ENCODE measurements at places on chromosomes 16 and 17. TPM values are rescaled to one million over a fixed set of nuclear protein-coding genes. Genes with fewer than 3 reads are reported as not detected.

FOXN1 gene
- not detected for total RNA-seq

CCL7 gene
- not detected for total RNA-seq

OR4D2 gene
- not detected for total RNA-seq

HOXB6 gene
- total RNA-seq = 3.3 TPM

TPSG1 gene
- total RNA-seq = not detected

DPEP1 gene
- 1.0 TPM for total RNA-seq

OR3A3 gene
- not detected for total RNA-seq

KCNJ2 gene
- total RNA-seq = 0.08 TPM

TMEM11 gene
- 71.0 TPM for total RNA-seq

SPNS2 gene
- total RNA-seq = 9.5 TPM

MYH3 gene
- total RNA-seq = 0.99 TPM

EVPL gene
- 20.9 TPM for total RNA-seq

AIPL1 gene
- not detected for total RNA-seq

SEC14L5 gene
- 0.11 TPM for total RNA-seq

DYNLL2 gene
- 22.7 TPM for total RNA-seq

DOC2B gene
- 2.1 TPM for total RNA-seq

NPIPA5 gene
- total RNA-seq = 5.4 TPM

TSPOAP1 gene
- total RNA-seq = not detected

ADPRM gene
- 8.6 TPM for total RNA-seq

CIBAR2 gene
- total RNA-seq = not detected

IKZF3 gene
- not detected for total RNA-seq

GNG13 gene
- not detected for total RNA-seq

CTRB2 gene
- total RNA-seq = not detected

GPR139 gene
- total RNA-seq = not detected

CACNA1G gene
- 4.9 TPM for total RNA-seq

KRT10 gene
- 107 TPM for total RNA-seq

LASP1 gene
- 284 TPM for total RNA-seq

KIF19 gene
- total RNA-seq = not detected

MYOCD gene
- total RNA-seq = 1.0 TPM

MARVELD3 gene
- total RNA-seq = not detected

FADS6 gene
- not detected for total RNA-seq

MYH1 gene
- not detected for total RNA-seq

CCL4 gene
- total RNA-seq = not detected

GDPD3 gene
- 1.6 TPM for total RNA-seq

CACNG3 gene
- total RNA-seq = not detected

NLRP1 gene
- 3.0 TPM for total RNA-seq

CSH1 gene
- not detected for total RNA-seq

COL1A1 gene
- total RNA-seq = 4.5 TPM

CYGB gene
- 1.4 TPM for total RNA-seq

HOXB4 gene
- 0.16 TPM for total RNA-seq

RAB26 gene
- 4.2 TPM for total RNA-seq

All from A549 treated with ZK216348 at 1 μM for 4 hours (cell line).